ENCODE measurements at places on chromosomes 1 and 21. TPM values are rescaled to one million over a fixed set of nuclear protein-coding genes. Genes with fewer than 3 reads are reported as not detected.

The MX2 gene
- total RNA-seq: 3.8 TPM

DNA sequence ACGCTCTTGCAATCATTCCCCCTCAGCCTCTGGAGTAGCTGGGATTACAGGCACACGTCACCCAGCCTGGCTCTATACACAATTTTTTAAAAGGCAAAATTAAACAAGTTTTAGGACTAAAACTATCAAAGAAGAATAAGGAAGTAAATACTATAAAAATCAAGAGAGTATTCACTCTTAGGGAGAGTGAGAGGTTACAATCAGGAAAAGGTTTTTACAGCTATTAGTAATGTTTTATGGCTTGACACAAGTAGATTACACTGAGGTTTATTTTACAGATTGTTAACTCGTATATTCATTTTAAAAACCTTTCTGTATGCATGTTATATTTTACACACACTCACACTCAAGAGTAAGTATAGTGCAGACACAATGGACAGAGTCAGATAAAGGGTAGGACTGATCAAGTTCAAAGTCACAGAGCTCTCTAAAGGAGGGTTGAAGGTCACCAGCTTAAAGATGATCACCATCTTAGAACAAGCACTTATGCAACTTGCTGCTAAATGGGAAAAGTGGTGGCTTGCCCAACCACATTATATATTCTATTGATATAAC, 77.9 kb upstream of the MAN1A2 start:
- DNase-seq: no peak

- no peak for DNase-seq
Measured at GRCh38 chr1:101167891-101168290, 68.9 kb upstream of the S1PR1 start.

The C4BPA gene
- total RNA-seq: 4.5 TPM

The C1QB gene
- 150 TPM for total RNA-seq

- DNase-seq: no peak
Measured at GRCh38 chr1:192153276-192153675, 5.0 kb upstream of the RGS18 start.

DNA sequence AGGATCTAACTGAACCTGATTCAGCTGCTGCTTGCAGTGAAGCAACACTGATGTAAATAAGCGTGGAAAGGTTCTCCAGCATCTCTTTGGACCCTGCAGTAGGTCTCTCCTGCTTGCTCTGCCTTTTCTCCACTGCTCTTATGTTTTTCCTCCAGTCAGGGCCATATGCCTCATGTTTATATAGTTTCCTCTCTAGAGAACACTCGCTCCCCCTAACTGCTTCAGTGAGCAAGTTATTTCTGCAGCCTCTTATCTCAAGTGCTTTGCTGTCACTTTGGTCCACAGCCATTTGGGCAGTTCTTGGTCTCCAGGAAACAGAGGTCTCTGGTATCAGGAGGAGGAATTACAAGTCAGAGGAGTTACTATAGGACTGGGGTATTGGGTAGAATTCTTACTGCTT, 5.3 kb downstream of the PRUNE1 start:
- no peak for DNase-seq

- peak; percentile 14 for DNase-seq
Measured at GRCh38 chr1:162283657-162284056, 93.0 kb downstream of the SPATA46 start.

Measured in left colon (tissue), 2 donors.